ENCODE measurements at places on chromosomes 1 and 21.

DNA sequence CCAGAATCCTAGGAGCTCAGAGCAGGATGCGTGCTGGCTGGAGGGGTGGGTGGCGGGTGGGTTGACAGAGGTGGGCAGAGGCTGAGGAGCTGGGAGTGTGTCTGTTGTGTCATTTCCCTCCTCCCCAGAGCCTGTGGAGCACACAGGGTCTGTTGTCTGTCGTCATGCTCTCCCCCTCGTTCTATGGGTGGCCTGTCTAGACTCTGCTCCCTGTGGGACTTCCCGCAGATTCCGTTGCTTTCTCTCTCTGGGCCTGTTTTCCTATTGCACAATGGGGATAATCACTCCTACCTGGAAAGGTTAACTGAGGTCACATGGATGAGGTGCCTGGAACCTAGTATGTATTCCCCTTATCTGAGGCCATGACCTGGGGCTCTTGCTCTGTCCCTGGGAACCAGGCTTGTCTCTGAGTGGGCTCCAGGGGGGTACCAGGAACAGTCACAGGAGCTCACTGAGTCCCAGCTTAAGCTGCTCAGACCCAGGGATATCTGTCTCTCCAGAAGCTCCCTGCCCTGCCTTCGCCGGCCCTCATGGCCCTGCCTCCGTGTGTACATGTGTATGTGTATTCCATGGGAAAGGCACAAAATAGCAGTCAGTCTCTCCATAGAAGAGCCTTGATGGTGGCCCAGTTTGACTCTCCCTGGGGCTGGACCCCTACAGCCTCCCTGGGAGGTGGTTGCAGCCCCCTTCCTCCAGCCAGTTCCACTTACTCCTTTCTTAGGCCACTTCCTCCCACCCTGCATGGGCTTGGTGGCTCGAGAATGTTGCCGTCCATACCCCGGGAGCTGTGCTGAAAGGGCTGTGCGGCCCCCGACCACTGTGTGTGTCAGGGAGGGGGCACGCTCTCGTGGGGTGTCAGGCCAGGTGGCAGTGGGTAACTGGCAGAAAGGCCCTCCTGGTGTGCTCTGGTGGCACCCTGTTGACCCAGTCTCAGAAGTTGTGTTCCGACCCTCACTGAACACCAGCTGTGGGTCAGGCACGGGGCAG lies 17.9 kb downstream of the PTPRF start:
- DNase-seq, result no peak

GRCh38 chr1:247146671-247147070 lies 25.1 kb downstream of the ZNF124 start:
- DNase-seq, result no peak

DNA sequence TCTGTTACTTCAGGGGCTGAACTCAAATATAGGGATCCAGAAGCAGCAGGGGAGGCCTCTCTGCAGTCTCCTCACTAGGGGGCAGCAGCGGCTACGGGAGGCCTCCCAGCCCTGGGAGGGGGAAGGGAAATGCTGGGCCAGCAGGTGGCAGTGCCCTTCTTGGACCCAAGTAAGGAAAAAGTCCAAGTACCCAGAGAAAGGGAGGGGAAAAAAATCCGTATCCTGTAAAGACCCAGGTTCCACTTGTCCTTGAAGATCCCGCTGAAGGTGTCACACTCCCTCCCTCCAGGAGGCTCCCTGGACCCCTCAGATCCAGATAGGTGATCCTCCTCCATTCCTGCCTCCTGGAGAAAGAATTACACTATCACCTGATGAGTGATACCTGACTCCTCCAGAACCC lies 14.1 kb upstream of the NUAK2 start:
- peak; percentile 86 for DNase-seq

- DNase-seq, result no peak
Observed at GRCh38 chr1:172885411-172885810, 165.3 kb downstream of the TNFSF18 start.

DNA sequence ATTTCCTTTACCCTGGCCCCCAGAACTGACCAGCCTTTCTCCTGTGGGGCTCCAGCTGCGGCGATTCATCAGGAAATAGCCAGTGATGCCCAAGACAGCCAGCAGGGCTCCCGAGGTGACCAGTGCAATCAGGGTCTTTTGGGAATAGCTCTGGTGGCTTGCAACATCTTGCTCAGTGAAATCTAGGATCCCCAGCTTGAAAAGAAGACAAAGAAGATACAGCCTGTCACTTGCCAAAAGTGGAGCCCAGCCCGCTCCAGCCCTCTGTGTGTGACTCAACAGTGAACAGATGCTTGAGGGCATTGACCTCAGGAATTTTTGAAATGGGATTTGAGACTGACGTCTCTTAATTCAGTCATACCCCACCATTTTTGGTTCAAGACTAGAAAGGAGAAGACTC lies 22.3 kb downstream of the CD34 start:
- no peak for DNase-seq

DNA sequence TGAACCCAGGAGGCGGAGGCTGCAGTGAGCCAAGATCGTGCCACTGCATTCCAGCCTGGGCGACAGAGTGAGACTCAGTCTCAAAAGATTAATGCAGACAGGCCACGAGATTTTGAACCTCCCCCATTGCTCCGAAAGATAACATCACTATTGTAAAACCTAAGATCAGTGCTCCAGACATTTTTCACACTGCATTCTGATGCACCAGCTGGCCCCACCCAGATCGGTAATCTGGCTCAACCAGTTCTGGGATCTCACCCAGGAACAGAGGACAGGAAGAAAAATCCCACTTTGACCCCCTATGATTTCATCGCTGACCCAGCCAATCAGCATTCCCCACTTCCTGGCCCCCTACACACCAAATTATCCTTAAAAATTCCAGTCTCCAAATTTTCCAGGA lies 10.7 kb upstream of the CSRP1 start:
- DNase-seq, result no peak

GRCh38 chr1:240293706-240294105 lies 202.0 kb downstream of the FMN2 start:
- DNase-seq, result no peak

DNA sequence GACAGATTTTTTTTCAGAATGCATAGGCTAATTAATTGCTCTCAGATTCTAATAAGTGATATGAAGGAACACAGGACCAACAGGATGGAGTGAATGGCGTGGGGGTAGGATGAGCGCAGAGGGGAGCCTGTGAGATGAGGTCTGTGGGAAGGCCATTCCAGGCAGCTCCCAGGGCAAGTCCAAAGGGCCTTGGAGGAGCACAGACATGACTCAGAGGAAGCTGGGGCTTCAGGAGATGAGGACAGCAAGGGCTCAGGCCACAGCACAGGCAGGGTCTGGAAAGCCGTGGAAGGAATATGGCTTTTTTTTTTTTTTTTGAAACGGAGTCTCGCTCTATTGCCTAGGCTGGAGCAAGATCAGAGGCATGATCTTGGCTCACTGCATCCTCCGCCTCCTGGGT lies 35.1 kb downstream of the FMN2 start:
- DNase-seq, result no peak

DNA sequence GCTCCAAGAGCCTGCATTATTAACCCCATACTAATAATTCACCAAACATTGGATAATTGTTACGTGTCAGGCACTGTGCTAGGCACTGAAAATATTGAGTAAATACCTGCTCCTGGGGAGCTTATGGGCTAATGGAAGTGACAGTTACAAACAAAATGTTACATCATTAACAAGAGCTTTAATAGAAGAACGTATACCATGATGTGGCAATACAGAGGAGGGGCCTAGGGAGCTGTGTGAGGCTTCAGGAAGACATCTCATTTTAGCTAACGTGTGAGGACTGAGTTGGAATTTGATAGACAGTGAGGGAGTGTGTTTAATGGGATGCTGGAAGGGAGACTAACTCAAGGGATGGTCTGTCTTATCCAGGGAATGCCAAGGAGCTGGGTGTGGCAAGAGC lies 16.5 kb upstream of the TSPAN2 start:
- DNase-seq, result no peak

DNA sequence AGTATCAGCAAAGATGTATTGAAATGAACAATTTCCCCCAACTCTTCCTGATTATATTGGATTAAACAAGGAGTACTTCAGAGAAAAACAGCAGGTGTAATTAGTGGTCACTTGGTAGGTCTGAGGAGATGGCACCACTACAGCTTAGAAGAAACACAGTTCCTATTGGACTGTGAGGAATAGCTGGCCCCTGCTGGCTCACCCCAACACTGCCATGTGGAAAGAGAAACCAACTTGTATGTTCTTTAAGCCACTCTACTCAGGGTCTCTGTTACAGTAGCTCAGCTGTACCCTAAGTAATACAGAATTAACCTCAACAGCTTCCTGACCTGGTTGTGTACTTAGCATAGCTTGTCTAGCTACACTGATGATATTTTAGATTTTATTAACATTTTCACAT lies 26.5 kb upstream of the MTR start:
- DNase-seq, result no peak

DNA sequence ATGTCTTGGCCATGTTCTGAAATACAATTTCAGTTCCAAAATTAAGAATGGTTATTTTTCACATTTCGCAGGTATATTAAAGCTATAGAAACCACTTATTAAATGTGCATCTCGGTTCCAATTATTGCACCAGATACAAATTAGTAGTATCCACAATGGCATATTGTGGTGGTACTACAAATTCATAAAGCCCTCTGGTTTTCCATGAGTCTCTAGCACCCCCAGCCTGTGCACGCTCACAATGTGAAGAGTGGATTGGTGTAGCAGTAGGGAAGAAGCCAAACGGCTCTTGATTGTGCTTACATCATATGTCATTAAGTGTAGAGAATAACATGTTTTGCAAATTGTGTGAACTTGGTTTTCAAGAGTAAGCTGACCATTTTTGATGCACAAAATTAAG lies 1.9 kb upstream of the BRINP3 start:
- DNase-seq, result peak; percentile 24

DNA sequence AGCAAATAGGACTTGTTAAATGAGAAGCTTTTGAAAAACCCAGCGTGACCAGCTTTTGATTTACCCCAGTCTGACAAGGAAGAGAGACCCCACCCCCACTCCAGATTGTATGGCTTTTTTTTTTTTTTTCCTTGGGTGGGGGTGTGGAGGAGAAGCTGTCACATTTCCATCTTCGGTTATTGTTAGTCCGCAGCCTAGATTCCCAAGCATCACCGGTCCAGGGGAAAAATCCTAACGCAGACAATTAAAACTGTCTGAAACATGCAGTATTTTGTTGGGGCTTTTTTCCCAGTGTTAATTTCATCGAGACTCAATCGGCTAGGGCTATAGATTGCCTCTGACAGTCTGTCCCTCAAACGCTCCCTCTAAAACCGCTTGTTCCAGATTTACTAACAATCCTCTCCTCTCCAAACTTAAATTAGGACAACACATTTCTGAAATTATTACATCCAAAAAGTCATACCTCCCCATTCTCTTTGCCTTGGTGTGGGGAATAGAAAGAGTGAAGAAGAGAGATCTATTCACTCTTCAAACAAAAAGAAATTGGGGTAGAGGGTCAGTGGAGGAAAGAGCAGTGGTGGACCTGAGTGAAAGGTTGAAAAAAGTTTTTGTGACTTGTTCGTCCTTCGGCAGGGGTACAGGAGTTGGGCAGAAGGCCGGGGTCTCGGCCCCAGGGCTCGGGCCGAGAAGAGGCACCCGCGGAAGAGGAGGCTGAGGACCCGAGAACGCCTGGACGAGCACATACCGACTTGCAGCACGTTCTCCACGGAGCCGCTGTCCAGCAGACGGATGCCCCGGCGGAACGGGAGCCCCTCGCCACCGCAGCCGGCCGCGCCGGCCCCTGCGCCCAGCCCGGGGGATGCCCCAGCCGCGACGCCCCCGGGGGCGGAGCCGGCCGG lies 1.1 kb downstream of the ZSWIM5 start:
- DNase-seq, result peak; percentile 51

- DNase-seq, result peak; percentile 59
Observed at GRCh38 chr1:6743189-6744101, 41.8 kb upstream of the CAMTA1 start.

DNA sequence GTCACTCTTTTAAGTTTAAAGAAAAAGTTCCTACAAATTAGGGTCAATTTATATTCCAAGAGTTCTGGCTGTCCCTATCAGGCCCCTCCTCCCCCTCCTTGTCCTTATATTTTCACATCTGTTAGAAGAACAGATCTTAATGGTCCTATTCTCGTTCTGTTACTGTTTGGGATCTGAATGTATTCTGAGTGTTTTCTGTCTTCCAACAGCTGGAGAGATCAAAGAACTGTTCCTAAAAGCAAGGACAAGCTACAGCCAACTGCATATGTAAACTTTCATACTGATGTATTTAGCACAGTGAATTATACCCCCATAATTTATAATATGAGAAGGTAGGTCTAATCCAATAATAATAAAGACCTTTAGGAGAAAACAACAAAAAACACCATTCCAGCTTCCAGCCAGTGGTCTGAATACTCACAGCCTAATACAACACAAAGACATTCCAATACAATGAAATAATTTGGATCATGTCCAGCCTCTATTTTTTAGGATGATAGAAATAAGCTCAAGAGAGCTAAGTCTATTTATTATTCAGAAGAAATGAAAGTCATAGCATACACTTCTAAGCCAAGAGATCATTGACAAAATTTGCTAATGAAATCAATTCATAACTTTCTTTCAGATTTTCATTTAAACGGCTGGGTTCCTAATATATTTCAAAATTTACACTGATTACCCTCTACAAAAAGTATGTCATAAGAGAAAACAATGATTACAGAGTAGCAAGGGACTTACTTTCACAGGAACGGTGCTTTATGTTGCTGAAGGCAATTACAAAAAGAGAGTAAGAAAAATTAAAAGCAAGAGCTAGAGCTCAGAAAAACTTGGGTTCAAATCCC lies 25.3 kb downstream of the WLS start:
- DNase-seq, result no peak

DNA sequence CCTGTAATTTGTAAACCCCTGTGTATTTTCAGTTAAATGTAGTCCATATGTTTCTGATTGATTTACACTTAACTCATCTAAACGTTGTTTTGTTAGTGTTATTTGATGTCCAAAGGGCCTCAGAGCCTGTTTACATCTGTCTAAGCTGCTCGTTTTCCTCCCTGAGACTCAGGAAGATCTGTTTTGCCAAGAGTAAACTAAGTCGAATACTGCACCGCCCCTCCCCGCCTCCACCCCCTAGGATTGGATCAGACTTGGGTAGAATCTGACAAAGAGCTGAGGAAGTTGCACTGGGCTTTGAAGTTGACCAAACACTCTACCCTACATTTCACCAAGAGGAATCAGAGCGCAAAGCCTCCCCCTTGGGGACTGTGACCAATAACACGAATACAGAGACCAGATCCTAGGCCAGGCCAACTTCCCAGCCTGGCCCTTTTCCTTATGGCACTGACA lies 206.9 kb upstream of the LMO4 start:
- DNase-seq, result no peak

DNA sequence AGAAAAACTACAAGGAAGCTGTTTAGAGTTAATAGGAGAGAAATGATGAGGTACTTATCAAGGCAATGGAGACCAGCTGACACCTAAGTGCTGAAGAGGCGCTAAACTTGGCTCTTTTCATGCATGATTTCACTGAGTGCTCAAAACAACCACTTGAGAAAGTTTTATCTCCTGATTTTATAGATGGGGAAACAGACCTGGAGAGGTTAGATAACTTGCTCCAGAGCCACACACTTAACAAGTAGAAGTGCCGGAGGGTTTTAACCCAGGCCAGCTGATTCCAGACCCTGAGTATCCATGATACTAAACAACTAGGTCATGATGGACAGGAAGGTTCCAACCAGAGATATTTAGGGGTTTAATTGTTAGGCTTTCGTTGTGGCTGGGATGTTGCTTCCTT lies 25.9 kb downstream of the UBE2U start:
- no peak for DNase-seq

All from globus pallidus (tissue), 1 donor.